ENCODE measurements at places on chromosomes 5 and 9. TPM values are rescaled to one million over a fixed set of nuclear protein-coding genes. Genes with fewer than 3 reads are reported as not detected.

RALGDS gene
- total RNA-seq, result 26.0 TPM

PTGDS gene
- total RNA-seq, result 22.4 TPM

KLHL3 gene
- total RNA-seq, result 11.0 TPM

PCDHB8 gene
- total RNA-seq, result 1.1 TPM

C8G gene
- not detected for total RNA-seq

CEL gene
- 0.75 TPM for total RNA-seq
